ENCODE measurements at places on chromosomes 6 and 20. TPM values are rescaled to one million over a fixed set of nuclear protein-coding genes. Genes with fewer than 3 reads are reported as not detected.
A peak's percentile ranks its signal among the peaks of the same experiment; 100 is the strongest.

GRCh38 chr6:158655569-158656450, 6.0 kb downstream of the SYTL3 start:
- no peaks in the 10 kb centered on the region for H3K36me3 ChIP-seq
- H3K27ac ChIP-seq: peak overlapping the region; percentile 66
- no peak for DNase-seq
- H3K4me1 ChIP-seq: no peaks in the 10 kb centered on the region
- H3K4me3 ChIP-seq: no peak overlapping the region

DNA sequence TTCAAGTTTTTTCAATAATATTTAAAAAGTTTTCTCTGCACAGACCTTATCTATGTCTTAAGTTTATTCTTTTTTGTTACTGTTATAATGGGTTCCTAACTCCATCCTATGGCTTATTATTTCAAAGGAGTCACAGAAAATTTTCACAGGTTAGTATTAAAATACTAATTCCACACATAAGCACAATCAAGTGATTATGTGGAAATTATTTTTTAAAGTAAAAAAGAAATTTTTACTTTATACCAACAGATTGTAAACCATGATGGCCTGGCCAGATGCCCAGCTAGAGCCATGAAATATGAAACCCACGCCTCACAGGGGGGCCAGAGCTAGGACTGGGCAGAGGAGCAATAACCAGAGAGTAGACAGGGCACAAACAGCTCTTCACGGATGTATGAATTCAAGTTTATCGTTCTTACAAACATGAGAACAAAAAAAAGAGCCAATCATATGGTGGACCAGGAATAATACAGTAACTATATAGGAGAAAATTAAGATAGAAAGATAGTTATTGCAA, 34.0 kb downstream of the NUDT3 start:
- no peaks in the 10 kb centered on the region for H3K36me3 ChIP-seq
- DNase-seq: no peak
- H3K4me3 ChIP-seq: no peak overlapping the region
- no peak overlapping the region for H3K27ac ChIP-seq
- no peaks in the 10 kb centered on the region for H3K4me1 ChIP-seq

- no peak overlapping the region for H3K27ac ChIP-seq
- no peak for DNase-seq
- H3K4me3 ChIP-seq: no peak overlapping the region
- no peaks in the 10 kb centered on the region for H3K4me1 ChIP-seq
- no peaks in the 10 kb centered on the region for H3K27me3 ChIP-seq
Observed at GRCh38 chr20:50277064-50277415, 86.4 kb downstream of the CEBPB start.

- no peak overlapping the region for H3K4me3 ChIP-seq
- no peaks in the 10 kb centered on the region for H3K27me3 ChIP-seq
- no peaks in the 10 kb centered on the region for H3K4me1 ChIP-seq
- no peak for DNase-seq
Observed at GRCh38 chr6:43123461-43124314, 47.4 kb upstream of the SRF start.

DNA sequence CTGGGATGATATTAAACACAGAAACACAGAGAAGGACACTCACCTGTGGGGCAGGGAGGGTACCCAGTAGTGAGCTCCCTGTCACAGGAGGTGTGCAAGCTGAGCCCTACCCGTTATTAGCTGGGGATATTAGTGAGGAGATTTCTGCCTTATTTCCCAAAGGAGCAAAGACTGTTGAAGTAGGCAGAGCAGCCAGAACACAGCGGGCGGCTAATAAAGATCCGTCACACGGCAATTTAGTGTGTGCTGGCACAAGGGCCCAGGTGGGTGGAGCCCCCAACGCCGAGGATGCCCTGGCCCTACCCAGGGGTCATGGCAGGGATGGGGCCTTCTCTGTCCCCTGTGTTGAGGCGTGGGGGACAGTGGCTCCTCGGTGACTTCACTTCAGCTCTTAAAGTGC, 8.3 kb downstream of the VSTM2L start:
- no peaks in the 10 kb centered on the region for H3K36me3 ChIP-seq
- H3K27ac ChIP-seq: no peak overlapping the region
- H3K27me3 ChIP-seq: peaks cover 17% of the 10 kb centered on the region
- DNase-seq: no peak

- no peak for DNase-seq
- H3K36me3 ChIP-seq: no peaks in the 10 kb centered on the region
- H3K4me3 ChIP-seq: no peak overlapping the region
- no peaks in the 10 kb centered on the region for H3K4me1 ChIP-seq
- H3K27ac ChIP-seq: no peak overlapping the region
Observed at GRCh38 chr6:46484081-46484820, 7.0 kb downstream of the RCAN2 start.

- no peak overlapping the region for H3K4me3 ChIP-seq
- H3K27me3 ChIP-seq: no peaks in the 10 kb centered on the region
- no peaks in the 10 kb centered on the region for H3K4me1 ChIP-seq
Observed at GRCh38 chr20:19750907-19751636, 7.0 kb upstream of the RIN2 start.

DNA sequence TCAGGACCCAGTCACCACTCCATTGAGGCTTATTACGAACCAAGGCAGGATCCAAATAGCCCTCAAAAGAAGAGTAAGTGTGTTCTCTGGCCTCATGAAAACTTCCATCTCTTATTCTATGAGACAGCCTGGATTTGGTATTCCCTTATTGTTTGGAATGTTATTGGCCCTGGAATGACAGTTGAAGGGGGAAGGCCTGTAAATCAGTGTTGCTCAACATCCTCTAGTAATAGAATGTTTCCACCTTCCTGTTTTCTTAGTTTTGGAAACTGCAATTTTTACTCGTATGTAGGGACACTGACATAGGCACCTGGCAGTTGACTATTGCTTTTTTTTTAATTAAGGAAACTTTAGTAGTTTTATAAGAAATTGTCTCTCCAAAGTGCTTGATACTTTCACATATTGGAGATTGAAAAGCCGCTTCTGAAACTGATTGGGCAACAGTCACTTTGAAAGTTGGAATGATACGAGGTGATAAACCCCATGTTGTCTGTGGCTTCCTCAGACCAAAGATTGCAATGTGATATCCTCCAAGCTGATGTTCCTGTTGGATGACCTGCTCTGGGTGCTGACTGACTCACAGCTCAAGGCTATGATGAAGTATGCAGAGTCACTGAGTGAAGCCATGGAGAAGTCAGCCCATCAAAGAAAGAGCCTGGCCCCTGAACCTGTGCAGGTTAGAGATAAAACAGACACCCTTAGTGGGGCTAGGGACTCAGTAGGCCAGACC, 43.1 kb downstream of the BLTP3A start:
- H3K4me3 ChIP-seq: no peak overlapping the region
- DNase-seq: no peak
- no peaks in the 10 kb centered on the region for H3K4me1 ChIP-seq
- H3K27me3 ChIP-seq: no peaks in the 10 kb centered on the region

DNA sequence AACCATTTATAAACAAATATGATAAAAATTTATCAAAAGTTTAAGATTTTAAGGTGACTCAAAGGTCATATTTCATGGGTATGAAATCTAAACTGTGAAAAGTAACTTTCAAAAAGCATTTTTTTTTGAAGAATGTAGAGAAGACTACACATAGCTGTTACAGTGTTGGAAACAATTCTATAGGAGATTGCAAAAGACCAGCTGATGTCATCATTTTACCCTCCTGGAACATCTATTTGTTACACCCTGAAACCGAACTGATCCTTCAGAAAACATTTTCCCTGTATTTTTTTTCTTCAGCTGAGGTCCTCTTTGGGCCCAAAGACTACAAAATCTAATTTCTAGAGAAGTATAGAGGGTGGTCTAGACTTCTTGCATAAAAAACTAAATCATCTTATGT, 297.5 kb upstream of the FERMT1 start:
- DNase-seq: no peak
- H3K27me3 ChIP-seq: no peaks in the 10 kb centered on the region
- H3K36me3 ChIP-seq: no peaks in the 10 kb centered on the region
- no peaks in the 10 kb centered on the region for H3K4me1 ChIP-seq
- no peak overlapping the region for H3K27ac ChIP-seq

- no peaks in the 10 kb centered on the region for H3K36me3 ChIP-seq
- no peaks in the 10 kb centered on the region for H3K27me3 ChIP-seq
- no peak overlapping the region for H3K4me3 ChIP-seq
- H3K27ac ChIP-seq: no peak overlapping the region
- no peaks in the 10 kb centered on the region for H3K4me1 ChIP-seq
- no peak for DNase-seq
Observed at GRCh38 chr6:44800784-44801592, 413.5 kb downstream of the CDC5L start.

- no peaks in the 10 kb centered on the region for H3K27me3 ChIP-seq
- H3K36me3 ChIP-seq: no peaks in the 10 kb centered on the region
- no peak overlapping the region for H3K4me3 ChIP-seq
- DNase-seq: no peak
- no peaks in the 10 kb centered on the region for H3K4me1 ChIP-seq
Observed at GRCh38 chr6:36659271-36659670, 19.2 kb upstream of the CDKN1A start.

- no peaks in the 10 kb centered on the region for H3K27me3 ChIP-seq
- H3K36me3 ChIP-seq: no peaks in the 10 kb centered on the region
- H3K27ac ChIP-seq: no peak overlapping the region
- DNase-seq: no peak
- H3K4me3 ChIP-seq: no peak overlapping the region
- H3K4me1 ChIP-seq: no peaks in the 10 kb centered on the region
Observed at GRCh38 chr6:20909621-20910020, 375.4 kb downstream of the CDKAL1 start.

DNA sequence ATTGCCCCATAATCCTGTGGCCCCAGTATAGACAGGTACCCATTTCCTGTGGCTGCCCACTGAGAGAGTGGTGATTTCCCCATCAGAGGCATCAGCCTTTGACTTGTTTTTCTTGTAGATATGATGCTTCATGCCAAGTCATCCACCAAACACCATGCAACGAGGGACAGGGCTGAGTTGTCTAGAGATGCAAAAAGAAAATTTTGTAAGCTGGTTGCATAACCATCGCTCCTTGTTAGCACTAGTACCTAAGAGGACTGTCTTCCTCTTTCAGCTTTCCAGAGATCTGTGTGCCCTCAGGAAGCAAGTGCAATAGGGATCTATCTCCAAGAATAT, 166.8 kb downstream of the BCAS1 start:
- H3K27ac ChIP-seq: no peak overlapping the region
- no peak overlapping the region for H3K4me3 ChIP-seq
- no peak for DNase-seq
- H3K27me3 ChIP-seq: no peaks in the 10 kb centered on the region
- no peaks in the 10 kb centered on the region for H3K36me3 ChIP-seq

GRCh38 chr6:121686611-121687023, 251.2 kb downstream of the GJA1 start:
- H3K27me3 ChIP-seq: no peaks in the 10 kb centered on the region
- no peak overlapping the region for H3K4me3 ChIP-seq
- no peaks in the 10 kb centered on the region for H3K4me1 ChIP-seq
- H3K27ac ChIP-seq: no peak overlapping the region

GRCh38 chr6:93496548-93496947, 77.2 kb upstream of the EPHA7 start:
- no peaks in the 10 kb centered on the region for H3K27me3 ChIP-seq
- no peaks in the 10 kb centered on the region for H3K36me3 ChIP-seq
- H3K4me3 ChIP-seq: no peak overlapping the region
- no peak overlapping the region for H3K27ac ChIP-seq
- no peak for DNase-seq

- H3K4me3 ChIP-seq: no peak overlapping the region
- H3K36me3 ChIP-seq: no peaks in the 10 kb centered on the region
- no peak overlapping the region for H3K27ac ChIP-seq
- DNase-seq: no peak
Observed at GRCh38 chr20:50919567-50919966, 11.7 kb downstream of the ADNP start.

DNA sequence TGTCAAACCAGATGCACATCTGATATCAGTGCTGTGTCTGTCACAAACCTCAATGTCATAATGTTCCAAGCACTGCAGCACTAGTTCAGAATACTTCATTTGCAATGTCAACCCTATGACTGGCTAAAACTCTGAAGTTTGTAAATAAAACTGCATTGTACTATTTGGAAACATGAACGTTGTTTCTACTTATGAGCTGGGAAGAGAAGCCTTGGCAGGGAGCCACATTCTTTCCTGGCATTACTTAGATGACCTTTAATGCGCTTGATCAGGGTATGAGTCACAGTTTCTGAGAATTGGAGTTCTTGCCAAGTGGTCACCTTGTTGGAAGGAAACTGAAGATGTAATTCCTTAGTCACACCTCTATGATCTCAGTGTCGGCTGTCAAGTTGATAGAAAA, 664.8 kb upstream of the MMS22L start:
- no peaks in the 10 kb centered on the region for H3K27me3 ChIP-seq
- DNase-seq: no peak
- no peak overlapping the region for H3K4me3 ChIP-seq
- no peak overlapping the region for H3K27ac ChIP-seq
- no peaks in the 10 kb centered on the region for H3K36me3 ChIP-seq
- no peaks in the 10 kb centered on the region for H3K4me1 ChIP-seq

DNA sequence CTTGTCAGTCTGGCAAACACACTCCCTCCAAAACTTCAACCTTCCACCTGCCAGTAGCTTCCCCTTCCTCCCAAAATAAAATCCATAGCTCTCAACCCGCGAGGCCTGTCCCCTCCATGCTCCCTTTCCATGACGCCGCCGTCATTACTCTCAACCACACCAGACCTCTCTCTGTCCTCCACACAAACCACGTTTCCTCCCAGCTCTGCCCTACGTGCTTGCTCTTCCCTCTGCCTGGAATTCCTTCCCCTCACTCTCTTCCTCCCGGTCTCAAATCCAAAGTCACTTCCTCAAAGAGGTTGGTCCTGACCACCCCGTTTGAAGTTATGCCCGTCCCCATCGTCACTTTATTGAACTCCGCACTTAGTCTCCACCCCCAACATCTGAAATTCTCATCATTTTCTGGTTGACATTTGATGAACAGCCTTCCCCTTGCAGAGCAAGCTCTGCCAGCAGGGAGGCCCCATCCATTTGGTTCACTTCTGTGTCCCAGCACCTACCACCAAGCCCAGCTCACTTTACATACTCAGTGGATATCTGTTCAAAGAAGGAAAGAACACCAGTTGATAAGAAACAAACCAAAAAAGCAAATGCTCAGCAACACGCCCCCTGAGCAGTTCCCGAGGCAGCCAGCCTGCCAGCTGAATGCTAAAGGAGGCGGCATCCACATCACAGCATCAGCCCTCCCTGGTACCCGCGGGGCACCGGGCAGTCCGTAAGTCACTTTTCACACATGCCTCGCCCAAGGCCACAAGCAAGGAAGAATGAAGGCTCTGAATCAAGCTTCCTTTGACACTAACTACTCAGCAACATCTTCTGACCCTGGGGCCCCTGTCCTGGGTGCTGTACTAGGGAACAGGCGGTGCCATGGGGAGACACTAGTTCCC, 125.0 kb downstream of the NFATC2 start:
- no peak overlapping the region for H3K27ac ChIP-seq
- no peak overlapping the region for H3K4me3 ChIP-seq
- H3K4me1 ChIP-seq: no peaks in the 10 kb centered on the region
- H3K27me3 ChIP-seq: no peaks in the 10 kb centered on the region
- no peak for DNase-seq
- H3K36me3 ChIP-seq: no peaks in the 10 kb centered on the region

- no peak overlapping the region for H3K27ac ChIP-seq
- no peaks in the 10 kb centered on the region for H3K36me3 ChIP-seq
- no peak overlapping the region for H3K4me3 ChIP-seq
- DNase-seq: no peak
Observed at GRCh38 chr6:144220031-144220790, 64.9 kb upstream of the UTRN start.

Gene LY6G5C
- total RNA-seq: 2.8 TPM

Gene STX16
- 36.3 TPM for total RNA-seq

Gene RAB23
- 21.1 TPM for total RNA-seq

Gene HLA-G
- total RNA-seq: 55.3 TPM

Gene BANF2
- not detected for total RNA-seq

Gene SLC22A16
- total RNA-seq: 1.1 TPM

Gene MLN
- not detected for total RNA-seq

Gene EYS
- 0.64 TPM for total RNA-seq
